ENCODE measurements at places on chromosomes 1 and 21.

DNA sequence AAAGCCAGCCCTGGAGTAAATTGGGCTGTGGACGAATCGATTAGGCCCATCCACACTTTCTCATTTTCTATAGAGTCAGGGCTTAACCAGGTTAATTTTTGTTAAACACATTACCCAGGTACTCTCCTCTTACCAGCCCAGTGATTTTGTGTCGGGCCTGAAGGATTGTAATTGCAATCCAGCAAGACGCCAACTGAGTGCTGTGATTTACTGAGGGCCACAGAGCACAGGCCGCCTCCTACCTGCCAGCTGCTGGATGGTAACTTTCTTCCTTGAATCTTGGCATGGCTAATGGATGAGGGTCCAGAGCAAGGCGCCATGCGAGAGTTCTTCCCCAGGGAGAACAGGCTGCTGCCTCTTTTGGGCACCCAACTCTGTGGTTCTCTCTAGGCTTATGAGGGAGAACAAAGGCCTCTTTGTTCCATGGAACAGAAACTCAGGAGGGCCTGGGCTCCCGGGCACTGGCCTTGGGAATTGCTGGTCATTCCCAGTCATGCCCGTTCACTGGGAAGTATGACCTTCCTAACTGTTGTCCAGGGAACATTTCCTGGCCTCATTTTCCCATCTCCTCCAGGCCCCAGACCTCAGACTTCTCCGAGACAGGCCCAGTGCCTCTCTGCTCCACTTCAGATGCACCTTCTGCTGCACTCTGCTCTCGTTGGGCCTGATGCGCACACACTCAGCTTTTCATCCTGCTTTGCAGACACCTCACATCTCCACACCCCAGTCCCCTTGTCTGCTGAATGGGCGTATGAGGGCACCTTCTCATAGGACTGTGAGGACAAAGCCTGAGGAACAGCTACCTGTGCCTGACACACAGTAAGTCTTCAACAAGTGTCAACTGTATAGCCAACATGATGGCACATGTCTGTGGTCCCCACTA lies 57.3 kb downstream of the SYF2 start:
- no peak for DNase-seq

DNA sequence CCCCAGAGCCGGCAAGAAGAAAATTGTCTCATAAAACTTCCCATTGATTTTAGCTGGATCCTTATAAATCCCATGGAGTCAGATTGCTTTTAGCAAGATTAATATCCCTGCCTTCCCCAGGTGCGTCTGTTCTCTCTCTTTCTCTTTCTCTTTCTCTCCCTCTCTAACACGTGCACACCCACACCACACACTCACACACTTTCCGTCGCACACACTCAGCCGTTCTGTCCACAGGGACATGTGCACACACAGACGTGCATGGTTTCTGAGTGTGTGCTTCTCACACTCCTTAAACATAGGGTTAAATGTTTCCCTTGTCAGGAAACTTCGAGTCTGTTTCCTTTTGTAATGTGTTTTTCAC lies 98.7 kb upstream of the NFIA start:
- DNase-seq, result no peak

DNA sequence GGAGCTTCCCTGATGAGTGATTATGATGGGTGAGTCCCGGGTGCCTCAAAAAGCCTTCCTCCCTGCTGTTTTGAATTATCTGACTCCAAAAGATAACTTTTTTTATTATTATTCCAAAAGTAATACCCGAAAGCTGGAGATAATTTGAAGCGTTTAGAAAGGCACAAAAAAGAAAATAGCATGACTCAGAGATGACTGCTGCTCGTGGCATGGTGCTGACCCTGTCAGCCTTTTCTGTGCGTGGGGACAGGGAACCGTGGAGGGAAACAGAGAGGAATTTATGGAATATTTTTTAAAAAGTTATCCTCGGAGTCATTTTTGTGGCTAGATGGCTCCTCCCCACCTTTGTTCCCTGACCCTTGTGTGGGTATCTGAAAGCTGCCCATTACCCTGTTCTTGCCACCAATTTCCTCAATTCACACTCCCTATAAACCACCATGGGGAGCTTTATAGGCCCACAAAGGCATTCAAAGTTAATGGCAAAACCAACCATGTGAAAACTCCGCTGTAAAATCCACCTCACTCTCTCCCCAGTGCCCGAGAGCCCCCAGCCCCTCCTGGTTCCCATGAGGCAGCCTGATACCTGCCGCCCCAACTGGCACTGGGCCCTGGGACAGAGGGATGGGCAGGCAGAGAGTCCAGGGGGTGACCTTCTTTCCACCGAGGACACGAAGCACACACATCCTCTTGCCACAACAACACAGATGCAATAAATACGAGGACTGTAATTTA lies 37.5 kb downstream of the IGSF21 start:
- DNase-seq, result no peak

DNA sequence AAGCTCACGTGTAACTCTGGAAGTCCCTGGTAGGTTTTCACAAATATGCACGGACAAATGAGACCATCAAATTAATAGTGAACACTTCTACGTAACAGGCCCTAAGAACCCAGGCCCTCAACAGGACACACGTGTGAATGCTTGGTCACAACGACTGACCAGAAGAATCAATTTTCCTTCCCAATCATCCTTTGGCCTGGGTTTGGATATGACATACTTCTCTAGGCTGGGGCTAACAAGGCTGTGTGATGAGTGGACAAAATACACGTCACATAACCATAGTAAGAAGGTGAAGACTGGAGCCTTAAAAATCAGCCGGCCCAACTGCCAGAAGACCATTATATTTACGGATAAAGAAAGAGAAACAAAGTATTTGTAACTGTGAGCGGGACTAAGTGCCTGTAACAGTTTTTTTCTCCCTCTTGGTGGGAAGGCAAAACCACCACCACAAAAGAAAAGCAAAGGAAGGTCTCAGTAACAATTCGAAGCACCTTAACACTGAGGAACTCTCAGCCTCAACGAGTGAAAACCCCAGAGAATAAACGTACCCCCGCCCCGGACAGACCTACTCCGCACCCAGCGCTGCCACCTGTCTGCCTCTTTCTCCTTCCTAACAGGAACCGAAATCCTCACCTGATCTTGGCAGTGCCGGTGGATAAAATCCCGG lies 450 bp downstream of the SDE2 start:
- DNase-seq, result no peak

GRCh38 chr1:170044187-170044586 lies 30.3 kb downstream of the KIFAP3 start:
- DNase-seq, result no peak

GRCh38 chr1:59419361-59420140 lies 122.7 kb downstream of the FGGY start:
- no peak for DNase-seq

DNA sequence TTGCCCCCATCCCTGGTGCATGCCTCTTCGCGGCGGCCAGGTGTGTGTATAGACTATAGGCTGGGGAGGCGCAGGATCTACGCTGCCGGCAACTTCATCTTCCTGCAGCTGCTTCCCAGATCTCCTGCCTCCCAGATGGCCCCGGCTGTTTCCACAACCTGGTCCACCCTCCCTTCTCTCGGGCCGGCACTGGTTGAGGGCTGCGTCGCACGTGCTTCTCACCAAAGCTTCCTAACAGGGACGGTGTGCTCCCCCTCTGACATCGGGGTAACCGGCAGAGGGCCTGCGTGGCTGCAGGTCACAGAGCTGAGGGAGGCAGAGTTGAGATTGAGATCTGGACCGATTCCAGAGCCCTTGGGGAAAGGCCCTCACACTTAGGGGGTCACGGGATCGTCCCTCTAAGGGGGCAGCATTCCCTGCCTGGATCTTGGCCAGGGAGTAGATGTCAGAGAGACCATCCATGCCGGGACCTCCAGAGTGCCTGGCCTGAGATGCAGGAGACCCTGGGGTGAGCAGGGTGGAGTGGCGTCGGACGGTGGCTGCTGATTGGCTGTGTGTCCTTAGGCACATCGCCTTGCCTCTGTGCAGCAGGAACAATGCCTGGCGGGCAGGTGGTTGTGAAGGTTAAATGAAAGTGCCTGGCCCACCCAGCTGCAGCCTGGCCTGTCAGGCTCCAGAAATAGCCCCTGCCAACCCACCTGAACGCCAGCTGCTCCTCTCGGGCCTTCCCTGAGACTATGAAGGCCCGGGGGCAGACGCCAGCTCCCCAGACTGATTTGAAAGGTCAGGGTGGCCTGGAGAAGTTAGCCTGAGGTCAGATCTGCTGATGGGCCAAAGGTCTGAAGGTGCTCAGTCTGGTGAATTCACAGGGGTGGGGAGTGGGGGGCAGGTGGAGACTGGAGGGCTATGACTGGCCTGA lies 6.1 kb upstream of the MASP2 start:
- DNase-seq, result no peak

All from CD4-positive, alpha-beta T cell treated with Interleukin-12 subunit alpha and Interleukin-12 subunit beta, for 1 hour (primary cell).